ENCODE measurements at places on chromosomes 11 and 22.

DNA sequence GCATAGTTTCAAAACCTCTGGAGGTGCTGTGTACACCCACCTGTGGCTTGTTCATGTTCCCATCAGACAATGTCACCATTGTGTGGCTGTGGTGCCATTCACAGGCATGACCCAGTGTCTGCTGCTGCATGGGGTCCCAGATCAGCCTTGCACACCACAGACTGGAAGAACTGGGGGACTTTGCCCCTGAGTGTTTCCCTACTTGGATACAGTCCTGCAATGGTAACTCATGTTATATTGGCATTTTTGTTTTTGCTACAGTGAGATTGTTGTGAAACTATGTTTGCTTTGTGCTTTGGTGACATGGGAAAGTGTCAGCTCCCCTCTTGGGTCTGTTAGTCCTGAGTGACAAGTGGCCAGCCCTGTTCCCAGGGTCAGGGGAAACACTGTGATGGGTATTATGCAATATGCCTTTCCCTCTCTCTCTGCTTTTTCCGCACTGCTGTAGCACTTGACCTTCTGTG, 108.8 kb downstream of the NAV2 start:
- DNase-seq, result no peak

DNA sequence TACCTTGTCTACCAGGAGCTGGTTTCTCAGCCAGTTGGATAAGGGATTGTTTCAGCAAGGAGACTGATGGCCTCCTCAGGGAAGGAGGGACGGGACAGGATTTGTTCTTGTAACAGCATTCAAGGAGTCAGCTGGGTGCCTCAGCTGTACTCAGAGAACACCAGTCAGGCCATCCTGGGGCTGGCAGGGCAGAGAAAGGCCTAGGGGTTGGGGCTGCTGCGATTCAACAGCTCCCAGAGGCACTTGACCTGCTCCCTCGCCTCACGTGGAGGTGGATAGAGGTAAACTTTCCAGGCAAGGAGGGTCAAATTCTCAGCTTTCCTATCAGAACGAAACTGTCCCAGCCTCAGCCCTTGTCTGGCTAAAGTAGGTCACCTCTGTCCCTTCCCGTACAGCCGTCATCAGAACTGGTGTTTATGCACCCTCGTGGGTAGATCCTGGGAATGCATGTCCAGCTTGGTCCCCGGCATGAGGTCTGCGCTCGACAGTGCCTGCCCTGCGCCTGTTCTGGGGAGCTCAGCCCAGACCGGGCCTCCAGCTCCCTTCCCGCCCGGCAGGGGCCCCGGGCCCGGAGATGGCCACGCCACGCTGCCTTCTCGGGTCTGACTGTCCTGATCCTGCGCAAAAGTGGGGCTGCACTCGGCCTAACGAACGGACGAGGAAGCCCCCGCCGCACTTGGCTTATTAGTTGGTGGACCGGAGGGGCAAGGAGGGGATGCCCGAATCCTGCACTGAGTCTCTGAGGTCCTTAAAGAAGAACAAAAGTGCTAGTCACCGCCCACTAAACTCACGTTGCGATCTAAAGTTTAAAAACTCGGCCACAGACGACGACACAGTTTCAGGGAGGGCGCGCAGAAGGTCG, 762 bp upstream of the CCDC134 start:
- no peak for DNase-seq

- DNase-seq, result no peak
These were observed 548.2 kb downstream of the TBC1D22A start for GRCh38 chr22:47310601-47311000.

- DNase-seq, result no peak
These were observed 216.8 kb downstream of the SWAP70 start for GRCh38 chr11:9880657-9881056.

DNA sequence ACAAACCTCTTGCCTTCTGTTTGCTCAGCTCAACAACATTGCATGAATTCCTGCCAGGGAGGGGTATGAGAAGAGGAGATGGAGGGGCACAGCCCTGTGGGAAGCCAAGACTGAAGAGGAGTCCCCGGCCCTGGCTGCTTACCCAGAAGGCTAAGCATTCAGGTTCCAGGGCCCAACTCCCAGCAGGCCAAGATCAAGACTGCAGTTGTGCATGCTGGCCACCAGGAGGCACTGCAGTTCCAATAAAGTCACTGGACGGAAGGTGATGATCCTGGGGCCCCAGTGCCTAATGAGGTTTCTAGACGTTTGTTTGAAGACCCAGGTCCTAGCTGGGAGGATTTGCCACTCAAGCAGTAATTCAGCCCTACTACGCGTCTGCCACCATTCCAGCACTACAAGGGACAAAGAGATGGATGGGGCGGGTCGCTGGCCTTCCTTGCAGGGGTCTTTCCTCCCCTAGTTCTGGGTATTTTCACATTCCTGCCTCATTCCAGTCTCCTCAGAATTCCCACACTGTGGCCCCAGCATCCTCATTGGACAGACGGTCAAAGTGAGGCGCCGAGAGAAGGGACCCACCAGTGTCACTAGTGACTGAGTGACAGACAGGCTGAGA, 23.6 kb downstream of the ALX4 start:
- DNase-seq, result peak; percentile 75

DNA sequence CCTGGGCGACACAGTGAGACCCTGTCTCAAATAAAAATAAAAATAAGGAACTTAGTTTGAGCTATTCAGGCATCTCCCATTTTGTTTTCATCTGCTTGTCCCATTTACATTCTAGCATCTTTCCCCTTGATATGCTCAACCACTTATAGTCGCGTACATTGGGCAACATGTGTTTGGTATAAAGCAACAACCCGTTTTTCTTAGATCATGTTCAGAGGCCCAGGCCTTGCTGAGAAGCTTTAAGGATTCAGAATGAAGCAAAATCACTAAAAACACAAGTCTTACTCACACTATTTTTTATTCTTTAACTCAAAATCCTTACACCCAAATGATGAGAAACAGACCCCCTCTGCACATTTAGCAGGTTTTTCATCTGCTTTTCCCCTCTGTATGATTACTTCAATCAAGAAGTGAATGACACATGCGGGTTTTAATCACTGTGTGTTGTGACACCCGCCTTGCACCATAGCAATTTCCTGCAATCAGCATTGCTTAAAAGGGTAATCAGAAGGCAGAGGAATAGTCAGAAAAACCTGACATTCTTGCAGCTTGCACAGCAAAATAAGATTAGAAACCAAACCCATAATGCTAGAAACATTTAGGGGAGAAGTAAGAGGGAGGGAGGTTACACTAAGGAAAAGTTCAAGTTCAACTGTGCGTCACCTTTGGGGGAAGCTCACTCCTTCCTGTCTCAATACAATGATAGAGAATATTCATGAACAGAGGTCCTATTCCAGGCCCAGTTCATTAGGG, 25.9 kb downstream of the ALG9 start:
- DNase-seq, result no peak

DNA sequence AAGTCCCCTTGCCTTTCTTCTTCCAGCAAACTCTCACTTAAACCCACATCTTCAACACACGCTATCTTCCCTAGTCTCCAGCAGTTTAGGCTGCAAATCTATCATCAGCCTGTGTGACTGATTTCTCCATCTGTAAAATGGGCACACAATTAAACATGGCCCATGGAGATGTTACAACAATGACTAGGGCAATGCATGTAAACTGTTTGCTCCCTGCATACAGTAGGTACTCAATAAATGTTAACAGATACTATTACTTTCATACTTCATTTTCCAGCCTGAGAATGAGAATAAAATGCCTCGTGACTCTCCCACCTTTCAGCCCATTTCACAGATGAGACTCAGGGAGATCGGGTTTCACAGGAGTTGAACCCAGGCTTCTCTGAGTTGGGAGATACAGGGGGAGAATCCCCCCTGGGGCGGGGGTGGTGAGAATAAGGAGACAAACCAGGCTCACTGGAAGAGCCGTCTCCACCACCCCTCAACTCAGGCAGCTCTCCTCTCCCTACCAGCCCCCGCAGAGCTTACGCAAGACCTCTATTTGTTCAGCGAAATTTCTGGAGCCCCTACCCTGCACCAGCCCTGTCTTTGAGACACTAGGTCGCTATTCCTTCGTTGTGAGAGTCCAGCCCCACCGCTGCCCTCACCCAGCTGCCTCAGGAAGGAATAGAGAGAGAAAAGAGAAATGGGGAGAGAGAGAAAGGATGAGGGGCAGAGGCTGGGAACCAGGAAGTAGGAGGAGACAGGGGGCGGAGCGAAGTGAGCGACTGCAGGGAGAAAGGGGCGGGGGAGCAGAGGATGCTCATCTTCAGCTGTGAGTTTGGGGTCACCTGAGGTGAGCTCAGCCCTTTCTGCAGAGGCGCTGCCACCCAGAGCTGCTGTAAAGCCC, 42.1 kb upstream of the KLHL35 start:
- DNase-seq, result no peak

GRCh38 chr11:130462101-130462885, 13.8 kb downstream of the ADAMTS15 start:
- DNase-seq, result no peak

- peak; percentile 62 for DNase-seq
These were observed 19.3 kb upstream of the MRGPRX2 start for GRCh38 chr11:19079643-19080440.

- DNase-seq, result peak; percentile 16
These were observed 92.8 kb downstream of the ARFGAP2 start for GRCh38 chr11:47083913-47084312.

DNA sequence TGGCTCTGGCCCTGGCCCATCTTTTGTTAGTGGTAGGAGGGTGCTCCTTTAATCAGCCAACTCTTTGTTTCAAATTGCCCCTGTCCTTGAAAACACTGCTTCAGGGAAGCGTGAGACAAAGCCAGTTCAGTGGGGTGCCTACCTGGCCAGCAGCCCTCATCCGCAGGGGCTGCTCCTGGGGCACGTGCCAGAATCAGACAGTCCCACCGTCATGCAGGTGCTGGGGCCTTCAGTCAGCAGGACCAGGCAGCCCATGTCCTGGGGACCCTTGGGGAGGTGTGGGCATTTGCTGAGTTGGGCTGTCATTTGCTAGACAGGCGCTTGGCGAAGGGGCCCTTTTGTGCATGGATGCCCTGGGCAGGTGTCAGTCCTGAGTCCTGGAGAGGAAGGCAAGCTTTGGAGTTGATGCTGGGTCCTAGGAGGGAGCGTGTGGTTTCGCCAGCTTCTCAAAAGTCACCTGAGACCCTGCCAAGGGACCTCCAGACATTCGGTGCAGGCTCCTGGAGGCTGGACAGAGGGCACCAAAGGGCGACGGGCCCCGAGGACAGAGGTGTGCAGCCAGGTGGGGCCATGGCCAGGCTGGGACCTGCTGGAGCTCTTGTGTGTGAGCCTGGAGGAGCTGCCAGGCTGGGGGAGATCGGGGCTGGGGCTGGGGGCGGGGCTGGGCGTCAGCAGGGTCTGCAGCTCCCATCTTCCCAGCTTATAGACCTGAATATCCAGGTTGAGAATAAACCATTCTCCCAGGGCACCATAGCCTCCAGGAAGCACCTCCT, 15.0 kb upstream of the RTN4R start:
- no peak for DNase-seq

- no peak for DNase-seq
These were observed 9.3 kb upstream of the TH start for GRCh38 chr11:2180789-2181370.

DNA sequence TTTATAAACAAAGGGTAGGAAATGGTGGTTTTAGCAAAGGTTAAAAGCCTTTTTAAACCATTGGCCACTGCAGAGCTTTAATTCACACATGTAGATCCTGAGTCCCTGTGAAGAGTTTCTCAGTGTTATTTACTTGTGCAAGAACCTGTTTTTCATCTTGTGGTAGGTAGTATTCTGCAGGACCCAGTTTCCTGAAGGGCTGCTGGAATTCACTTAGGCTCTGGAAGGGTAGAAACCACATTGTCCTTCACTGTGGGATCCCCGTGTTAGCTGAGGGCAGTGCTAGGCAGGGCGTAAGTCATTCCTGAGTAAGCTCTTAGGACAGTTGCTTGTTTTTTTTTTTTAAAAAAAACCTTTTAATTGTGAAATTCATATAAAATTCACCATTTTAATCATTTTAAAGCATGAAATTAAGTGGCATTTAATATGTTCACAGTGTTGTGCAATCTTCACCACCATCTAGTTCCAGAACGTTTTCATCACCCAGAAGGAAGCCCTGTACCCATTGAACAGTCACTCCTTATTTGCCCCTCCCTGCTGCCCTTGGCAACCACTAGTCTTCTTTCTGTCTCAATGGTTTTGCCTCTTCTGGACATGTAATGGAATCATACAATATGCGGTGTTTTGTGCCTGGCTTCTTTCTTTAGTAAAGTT, 77.7 kb downstream of the C22orf31 start:
- DNase-seq, result no peak

GRCh38 chr11:33509632-33510031, 191.0 kb downstream of the C11orf91 start:
- no peak for DNase-seq

DNA sequence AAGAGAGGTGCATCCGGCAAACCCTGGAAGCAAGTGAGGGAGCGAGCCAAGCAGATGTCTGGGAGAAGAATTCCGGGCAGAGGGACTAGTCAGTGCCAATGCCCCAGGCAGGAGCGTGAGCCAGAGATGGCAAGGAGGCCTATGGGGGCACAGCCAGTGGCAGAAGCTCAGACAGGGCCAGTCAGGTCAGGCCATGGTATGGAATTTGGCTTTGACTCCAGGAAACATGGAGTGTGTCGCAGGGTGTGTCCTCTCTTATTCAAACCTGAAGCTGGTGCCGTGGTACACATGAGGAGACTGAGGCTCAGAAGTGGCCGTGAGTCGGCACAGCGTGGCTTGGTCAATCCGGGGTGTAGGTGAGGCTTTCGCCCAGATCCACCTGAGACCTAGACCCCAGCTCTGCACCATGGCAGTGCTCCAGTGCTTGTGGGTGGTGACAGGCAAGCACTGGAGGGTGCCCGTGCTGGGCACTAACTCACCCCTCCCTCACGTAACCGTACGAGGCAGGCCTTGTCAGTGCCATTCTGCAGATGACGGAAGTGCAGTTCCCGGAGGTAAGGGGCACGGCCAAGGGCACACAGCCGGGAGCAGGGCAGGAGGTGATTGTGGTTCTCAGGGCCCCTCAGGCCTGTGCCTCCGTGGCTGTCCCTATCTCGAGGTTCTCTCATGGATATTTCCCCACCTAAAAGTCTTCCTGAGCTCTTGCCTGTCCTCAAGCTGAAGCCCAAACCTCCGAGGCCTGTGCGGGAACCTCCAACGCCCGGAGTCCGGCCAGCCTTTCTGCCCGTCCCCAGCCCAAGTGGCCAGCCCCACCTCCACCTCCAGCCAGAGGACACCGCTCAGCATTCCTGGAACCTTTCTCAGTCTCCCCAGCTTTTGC, 10.6 kb upstream of the SPI1 start:
- DNase-seq, result no peak

DNA sequence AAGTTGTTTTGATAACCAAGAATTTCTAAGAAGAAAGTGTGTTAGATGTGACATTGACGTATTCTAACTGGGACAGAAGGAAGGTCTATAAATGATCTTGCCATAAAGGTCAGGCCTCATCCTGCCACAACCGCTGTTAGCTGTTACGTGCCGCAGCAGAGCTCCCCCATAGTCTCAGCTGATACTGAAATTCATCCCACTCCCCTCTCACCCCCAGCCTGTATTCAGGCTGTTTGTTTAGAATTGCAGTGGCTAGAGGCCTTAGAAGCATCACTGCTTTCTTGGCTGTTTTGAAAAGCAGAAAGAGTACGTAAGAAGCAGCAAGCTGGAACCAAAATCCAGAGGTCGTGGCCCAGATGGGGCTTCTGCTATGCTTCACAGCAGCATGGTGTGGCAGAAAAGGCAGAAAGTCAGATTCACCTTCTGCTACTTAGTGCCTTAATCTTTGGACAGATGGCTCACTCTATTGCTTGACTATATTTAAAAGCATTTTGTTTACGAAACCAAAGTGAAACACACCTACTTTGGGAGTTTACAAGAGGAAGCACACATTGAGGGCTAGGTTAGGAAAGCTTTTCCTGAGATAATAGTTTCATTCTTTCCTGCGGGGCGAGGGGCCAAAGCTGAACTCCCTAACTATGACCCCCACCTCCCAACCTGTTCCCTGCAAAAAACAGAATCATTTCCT, 950 bp upstream of the LAYN start:
- no peak for DNase-seq

GRCh38 chr11:79081471-79082031, 359.3 kb downstream of the TENM4 start:
- no peak for DNase-seq

All from H4 (cell line).